ENCODE measurements at places on chromosomes 3 and 15. TPM values are rescaled to one million over a fixed set of nuclear protein-coding genes. Genes with fewer than 3 reads are reported as not detected.

The SKOR1 gene
- total RNA-seq = 0.17 TPM

The PRICKLE2 gene
- total RNA-seq = 9.6 TPM

The SEMA3F gene
- 34.6 TPM for total RNA-seq

The SH2D7 gene
- total RNA-seq = not detected

The MORC1 gene
- total RNA-seq = not detected

The DNAH1 gene
- total RNA-seq = 7.6 TPM

The TMEM158 gene
- total RNA-seq = 1.9 TPM

The IL12A gene
- 1.3 TPM for total RNA-seq

The ADAMTSL3 gene
- 1.2 TPM for total RNA-seq
